Stimulated activated CD4-positive, alpha-beta T cell treated with anti-CD3 and anti-CD28 coated beads, TNF-alpha, amount 100 ng/mL, for 4 hours (primary cell): ENCODE measurements at places on chromosomes 7 and 10.
A peak's percentile ranks its signal among the peaks of the same experiment; 100 is the strongest.

DNA sequence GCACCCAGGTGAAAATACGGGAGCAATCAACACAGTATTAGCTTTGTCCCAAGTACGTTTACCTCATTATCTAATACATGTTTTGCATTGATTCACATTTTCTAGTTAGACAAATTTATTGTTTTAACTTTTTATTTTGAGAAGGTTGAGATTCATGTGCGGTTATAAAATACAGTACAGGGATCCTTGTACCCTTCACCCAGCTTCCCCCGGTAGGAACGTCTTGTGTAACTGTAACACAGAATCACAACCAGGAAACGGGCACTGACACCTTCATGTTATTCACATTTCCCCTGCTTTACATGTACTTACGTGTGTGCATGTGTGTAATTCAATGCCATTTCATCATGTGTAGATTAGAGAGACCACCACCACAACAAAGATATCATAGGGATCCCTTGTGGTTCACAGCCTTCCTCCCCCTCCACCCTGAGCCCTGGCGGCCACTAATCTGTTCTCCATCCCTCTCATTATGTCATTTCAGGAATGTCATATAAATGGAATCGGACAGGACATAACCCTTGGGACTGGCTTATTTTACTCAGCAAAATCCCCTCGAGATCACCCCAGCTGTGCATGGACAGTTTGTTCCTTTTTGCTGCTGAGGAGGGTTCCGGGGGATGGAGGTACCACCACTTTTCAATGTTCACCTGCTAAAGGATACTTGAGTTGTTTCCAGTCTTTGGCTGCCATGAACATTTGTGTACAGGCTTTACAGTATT lies 46.5 kb upstream of the C10orf71 start:
- no peak for DNase-seq

GRCh38 chr10:62662486-62662885 lies 142.0 kb upstream of the ADO start:
- no peak for DNase-seq

GRCh38 chr7:17679458-17679857 lies 260.8 kb downstream of the SNX13 start:
- DNase-seq: no peak

GRCh38 chr7:114787556-114787955 lies 134.3 kb upstream of the MDFIC start:
- DNase-seq: no peak

DNA sequence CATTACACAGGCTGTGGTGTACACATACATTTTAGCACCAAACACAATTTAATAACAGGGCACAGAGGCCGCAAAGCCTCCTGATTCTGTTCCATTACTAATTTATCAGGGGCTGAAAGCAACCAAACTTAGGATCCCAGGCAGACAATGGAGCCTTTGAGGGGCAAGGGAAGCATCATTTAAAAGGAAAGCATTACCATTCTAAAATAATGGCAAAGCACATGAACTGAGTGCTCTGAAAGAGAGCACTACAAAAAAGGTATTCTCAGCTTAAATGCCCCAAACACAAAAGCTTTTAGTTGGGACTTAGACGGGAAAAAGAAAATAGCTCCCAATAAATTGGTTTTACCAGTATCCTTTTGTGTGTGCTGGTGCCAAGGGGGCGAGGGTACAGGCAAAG lies 282.0 kb upstream of the ETV1 start:
- no peak for DNase-seq

GRCh38 chr10:95237376-95238170 lies 43.5 kb downstream of the ACSM6 start:
- no peak for DNase-seq

DNA sequence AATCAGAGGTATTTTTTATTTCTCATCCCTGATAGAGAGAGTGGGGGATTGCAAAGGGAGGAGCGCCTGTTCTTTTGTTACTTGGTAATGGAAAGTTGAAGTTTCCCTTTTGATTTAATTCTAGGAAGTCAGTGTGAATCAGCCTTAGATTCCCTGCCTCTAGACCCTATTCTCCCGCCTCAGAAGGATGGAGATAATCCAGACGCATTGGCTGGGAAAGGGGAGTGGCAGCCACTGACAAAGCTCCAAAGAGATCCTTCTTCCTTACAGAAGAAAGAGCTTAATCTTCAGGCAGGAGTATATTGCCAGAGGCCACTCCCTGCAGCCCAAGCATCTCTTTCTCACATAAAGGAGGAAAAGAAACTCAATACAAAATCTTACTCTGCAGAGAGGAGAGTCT lies 122.3 kb upstream of the GALNT17 start:
- DNase-seq: no peak

DNA sequence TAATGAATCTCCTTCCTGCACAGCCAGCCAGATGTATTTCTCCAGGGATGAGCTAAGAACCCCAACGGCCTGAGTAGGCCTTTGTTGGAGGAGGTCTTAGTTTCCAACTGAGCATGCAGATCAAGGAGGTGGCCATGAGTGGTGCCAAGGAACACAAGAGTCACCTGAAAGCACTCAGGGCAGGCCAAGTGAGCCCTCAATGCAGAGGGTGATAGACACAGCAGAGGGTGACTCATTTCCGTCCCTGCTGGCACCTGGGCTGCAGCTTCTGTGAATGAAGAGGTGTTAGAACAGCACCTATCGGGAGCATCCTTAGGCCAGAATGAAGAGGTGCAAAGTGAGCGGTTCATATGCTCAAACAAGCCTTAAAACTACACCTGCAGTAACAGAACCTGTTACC lies 211.8 kb downstream of the FRMD4A start:
- no peak for DNase-seq

GRCh38 chr7:32062150-32062549 lies 8.1 kb downstream of the PDE1C start:
- DNase-seq: no peak

GRCh38 chr10:125064681-125065492 lies 95.5 kb downstream of the CTBP2 start:
- DNase-seq: no peak

- DNase-seq: no peak
Observed at GRCh38 chr10:14547816-14548215, 217.1 kb upstream of the FRMD4A start.

DNA sequence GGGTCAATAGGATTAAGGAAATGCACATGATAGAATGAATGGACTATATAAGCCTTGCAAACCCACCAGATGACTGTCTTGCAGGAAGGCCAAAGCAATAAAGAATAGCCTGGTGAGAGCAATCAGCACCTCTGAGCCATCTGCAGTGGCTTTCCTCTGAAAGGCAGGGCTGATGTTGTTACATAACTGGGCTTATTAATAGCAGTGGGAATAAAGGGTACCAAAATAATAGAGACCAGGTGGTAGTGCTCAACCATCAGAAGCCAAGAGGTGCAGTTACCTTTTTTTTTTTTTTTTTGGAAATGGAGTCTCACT lies 16.8 kb upstream of the VPS26A start:
- DNase-seq: no peak

GRCh38 chr7:117085275-117085674 lies 132.0 kb downstream of the ST7 start:
- DNase-seq: no peak

DNA sequence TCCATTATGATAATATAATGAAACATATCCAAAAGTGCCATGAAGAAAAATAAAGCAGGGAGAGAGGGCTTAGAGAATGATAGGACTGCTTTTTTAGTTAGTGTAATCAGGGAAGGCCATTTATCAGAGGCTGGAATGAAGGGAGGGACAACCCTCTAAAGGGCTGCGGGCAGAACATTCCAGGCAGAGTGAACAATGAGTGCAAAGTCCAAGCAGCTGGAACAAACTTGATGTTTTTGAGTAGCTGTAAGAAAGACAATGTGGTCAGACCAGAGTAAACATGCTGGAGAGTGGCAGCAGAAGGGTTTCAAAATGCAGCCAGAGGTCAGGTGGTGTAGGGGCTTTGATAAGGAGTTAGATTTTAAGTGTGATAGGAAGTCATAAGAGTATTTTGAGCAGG lies 65.6 kb upstream of the CCDC6 start:
- no peak for DNase-seq

DNA sequence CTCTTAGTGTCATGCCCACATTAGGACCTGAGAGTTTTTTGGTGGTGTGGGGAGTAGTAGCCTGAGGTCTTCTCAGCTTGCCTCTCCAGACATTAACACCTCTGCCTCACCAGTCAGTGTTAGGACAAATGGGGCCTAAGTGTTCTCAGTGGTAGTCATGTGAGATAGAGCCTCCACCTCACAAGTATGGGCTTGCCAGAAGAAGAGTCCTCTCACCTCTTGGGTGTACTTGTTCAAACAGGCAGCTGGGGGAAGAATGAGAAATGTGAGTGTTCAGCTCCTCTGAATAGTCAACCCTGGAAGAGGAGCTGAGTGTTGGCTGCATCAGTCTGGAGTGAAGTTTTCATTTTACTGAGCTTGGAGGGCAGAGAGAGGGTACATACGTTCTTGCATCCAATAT lies 464.6 kb downstream of the POM121L12 start:
- no peak for DNase-seq

DNA sequence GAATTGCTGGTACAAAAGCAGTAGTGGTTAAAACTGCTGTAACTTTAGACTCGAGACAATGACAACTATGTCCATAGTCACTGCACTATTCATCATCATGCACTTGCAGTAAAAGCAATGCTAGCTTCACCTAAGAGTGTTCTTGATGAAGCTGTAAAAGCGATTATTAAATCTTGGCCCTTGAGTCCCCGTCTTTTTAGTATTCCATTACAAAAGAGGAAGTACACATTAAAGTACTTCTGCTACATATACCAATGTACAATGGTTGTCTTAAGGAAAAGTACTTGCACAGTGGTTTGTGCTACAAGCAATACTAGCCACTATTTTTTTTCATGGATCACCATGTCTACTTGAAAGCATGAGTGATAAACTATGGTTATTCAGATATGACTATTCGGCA lies 78.3 kb downstream of the ATAD1 start:
- no peak for DNase-seq

DNA sequence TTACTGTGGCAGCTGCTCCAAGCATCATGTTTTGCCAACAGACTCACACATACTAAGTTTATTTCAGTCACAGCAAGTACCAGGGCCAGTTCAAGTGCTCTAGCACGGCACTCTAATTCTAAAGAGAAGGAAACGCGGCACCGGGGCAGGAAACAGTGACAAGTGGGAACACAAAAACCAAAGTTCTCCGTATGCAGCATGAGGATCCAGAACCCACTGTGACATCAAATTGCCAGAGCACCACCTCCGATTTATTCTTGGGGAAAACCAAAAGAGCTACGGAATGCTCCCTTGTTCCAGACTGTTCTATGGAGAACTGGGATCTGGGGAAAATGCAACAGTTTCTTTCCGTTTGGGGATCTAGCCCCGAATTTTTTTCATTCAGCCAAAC lies 448 bp upstream of the PTER start:
- peak; percentile 1 for DNase-seq

- no peak for DNase-seq
Observed at GRCh38 chr10:35608328-35608672, 3.2 kb downstream of the GJD4 start.

- no peak for DNase-seq
Observed at GRCh38 chr10:13099144-13099665, 758 bp upstream of the OPTN start.

DNA sequence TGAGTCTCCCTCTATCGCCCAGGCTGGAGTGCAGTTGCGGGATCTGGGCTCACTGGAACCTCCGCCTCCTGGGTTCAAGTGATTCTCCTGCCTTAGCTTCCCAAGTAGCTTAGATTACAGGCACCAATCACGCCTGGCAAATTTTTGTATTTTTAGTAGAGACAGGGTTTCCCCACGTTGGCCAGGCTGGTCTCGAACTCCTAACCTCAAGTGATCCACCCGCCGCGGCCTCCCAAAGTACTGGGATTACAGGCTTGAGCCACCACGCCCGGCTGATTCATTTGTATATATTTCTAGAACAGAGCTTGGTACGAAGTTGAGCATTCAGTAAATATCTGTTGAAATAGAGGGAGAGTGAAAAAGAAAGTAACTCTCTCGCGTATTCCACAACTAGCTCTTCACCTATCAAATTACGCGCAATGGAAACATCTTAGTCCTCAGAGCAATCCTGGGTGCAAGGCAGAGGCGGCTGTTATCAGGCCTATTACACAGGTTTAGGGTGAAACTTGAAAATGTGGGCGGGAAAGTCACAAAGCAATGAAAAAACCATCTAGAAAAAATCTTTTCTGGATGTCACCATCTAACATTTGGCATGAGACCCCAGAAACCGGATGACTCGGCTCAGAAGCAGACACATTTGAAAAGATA lies 707 bp upstream of the GHITM start:
- DNase-seq: peak; percentile 20

GRCh38 chr7:53628775-53629174 lies 593.3 kb downstream of the POM121L12 start:
- no peak for DNase-seq

GRCh38 chr10:6962576-6962975 lies 382.5 kb upstream of the PRKCQ start:
- no peak for DNase-seq

DNA sequence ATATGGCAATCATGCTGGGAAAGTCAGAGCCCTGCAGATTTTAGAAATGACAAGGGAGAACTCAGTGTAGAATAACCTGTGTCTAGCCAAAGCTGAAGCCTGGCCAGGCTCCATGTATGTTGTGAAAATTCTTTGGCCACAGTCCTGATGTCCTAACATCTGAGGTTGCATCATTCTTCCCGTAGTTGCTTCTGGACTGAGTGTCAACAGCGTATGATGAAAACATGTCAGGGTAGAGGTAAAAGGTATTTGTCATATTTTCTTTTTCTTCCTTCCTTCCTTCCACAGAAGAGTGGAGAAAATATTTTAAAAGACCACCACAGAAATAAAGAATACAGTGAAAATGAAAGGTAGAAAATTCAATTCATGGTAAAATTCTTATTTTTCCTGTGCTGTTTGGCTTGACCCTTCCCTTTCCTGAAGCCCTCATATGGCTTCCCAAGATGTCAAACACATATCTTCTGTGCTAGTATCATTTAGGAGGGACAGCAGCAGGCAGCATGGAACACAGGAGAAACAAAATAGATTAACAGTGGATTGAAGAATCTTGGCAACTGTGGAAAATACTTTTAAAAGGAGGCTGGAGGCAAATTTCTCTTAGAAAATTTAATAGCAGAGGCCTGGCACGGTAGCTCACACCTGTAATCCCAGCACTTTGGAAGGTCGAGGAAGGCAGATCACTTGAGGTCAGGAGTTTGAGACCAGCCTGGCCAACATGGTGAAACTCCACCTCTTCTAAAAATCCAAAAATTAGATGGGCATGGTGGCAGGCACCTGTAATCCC lies 18.9 kb upstream of the NRBF2 start:
- no peak for DNase-seq

- no peak for DNase-seq
Observed at GRCh38 chr7:157687158-157687557, 350.4 kb downstream of the DNAJB6 start.

DNA sequence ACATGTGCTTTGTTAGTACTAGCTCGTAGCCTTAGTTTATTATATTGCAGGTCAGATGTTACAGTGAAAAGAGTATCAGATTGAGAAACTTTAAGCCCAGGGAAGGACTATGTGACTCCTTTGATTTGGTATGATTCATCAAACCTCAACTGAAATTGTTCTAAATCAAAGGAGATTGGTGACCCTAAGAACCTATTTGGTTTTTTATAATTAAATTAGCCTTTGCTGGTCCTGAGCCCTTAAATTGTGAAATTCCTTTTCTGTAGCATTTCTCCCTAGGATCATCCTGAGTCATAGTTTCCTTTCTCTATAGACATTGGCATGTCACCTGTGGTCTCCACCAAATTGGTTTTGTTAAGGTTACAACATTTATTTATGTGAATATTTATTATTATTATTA lies 89.7 kb downstream of the POLR1F start:
- no peak for DNase-seq
